ENCODE measurements at places on chromosomes 6 and 20. TPM values are rescaled to one million over a fixed set of nuclear protein-coding genes. Genes with fewer than 3 reads are reported as not detected.

GRCh38 chr6:157029980-157030690 lies 253.0 kb downstream of the ARID1B start:
- DNase-seq: no peak

DNA sequence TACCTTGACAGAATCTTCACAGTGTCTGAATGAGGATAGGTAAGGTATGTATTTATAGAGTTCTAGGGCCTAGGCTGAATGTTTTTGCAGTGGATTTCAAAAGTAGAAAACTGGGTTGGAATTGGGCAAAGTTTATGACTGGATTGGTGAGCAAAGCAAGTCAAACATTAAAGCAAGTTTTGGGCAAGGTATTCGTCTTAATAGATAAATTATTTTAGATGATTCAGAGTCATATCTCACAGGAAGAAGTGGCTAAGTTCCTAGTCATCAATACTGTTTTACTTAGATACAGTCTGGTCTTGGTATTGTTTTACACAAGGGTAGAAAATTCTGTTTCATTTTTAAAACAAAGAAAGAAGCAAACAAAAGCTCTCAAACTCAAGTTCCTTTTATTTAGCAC lies 284.1 kb upstream of the EPHA7 start:
- no peak for DNase-seq

GRCh38 chr6:2999618-3000557 lies at the start of gene NQO2:
TSS of gene NQO2 (plus strand) at chr6:2999894. CDS start at chr6:3006553, 6,659 bp downstream.
- DNase-seq: peak; percentile 86

GRCh38 chr6:68726337-68726736 lies 91.3 kb downstream of the ADGRB3 start:
- no peak for DNase-seq

GRM1 gene
- total RNA-seq: under 0.01 TPM

MATN4 gene
- not detected for total RNA-seq

DYNLT2 gene
- total RNA-seq: 0.22 TPM

FAM209B gene
- total RNA-seq: not detected

DNA sequence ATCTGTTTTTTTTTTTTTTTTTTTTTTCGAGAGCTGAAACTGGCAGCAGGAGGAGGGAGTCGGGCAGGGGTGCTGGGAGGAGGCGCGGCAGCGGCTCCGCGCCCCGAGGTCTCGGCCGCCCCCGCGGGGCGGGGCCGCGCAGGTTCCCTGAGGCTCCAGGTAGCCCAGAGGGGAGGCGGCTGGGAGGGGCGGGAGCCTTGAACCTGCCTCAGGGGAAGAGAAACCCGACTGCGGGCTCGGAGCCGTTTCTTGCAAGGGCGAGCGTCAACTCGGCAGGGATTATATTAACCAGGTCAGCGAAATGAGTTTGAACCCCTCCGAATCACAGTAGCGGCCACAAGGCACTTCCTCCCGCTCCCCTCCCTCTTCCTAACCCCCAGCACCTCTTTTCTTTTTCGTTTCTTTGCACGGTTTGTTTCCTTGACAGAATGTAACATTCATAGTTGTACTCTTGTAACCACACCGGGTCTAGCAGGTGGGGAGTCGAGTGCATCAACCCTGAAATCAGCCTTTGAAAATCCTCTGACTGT lies 2.0 kb downstream of the MYB start:
- DNase-seq: no peak

ZSWIM3 gene
- total RNA-seq: 5.0 TPM

TSBP1 gene
- not detected for total RNA-seq

MTFR2 gene
- 0.60 TPM for total RNA-seq

DNA sequence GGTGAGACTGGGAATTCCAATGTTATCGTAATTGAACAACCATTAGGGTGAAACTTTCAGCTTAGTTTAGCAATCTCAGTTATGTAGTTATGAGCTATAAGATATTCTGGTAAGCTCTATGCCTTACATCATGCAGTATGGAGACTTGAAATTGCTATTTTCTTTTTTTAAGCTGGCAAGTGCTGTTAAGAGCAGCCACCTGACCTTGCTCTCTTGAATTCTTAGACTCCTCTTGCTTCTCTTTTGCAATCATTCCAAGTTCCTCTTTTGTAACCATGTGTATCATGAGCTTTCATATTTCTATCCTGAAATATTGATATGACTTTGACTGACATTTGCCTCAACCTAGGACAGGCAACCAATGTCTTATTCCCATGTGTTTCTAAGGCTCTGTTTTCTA lies 446.3 kb upstream of the SLC35B3 start:
- no peak for DNase-seq

DNA sequence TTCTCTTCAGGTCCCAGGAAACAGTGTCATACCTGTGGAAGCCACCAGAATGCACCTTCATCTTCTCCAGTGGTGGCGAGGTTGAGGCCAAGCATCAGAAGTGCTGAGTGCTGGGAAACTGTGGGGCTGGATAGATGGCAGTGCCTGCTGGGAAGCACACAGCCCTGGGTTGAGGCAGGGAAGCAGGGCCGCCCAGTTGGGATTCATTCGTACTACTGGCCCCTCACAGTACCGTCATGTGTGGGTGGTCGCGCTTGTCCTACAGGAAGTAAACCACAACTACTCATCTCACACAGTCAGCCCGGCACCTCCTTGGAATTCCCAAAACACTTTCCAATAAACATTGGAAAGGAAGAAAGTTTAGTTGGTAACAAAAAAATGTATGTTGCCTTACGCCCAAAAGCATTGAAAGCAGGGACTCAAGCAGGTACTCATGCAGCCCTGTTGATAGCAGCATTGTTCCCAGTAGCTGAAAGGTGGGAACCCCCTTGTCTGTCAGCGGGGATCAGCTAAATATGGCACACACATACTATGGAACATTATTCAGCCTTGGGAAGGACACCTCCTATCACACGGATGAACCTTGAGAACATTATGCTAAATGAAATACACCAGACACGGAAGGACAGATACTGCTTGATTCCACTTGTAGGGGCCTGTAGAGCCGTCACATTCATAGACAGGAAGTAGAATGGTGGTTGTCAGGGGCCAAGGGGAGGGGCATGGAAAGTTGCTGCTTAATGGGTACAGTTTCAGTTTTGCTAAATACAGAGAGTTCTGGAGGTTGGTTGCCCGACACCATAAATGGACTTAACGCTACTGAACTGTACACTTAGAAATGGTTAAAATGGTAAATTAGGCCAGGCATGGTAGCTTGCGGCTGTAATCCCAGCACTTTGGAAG lies 162.7 kb downstream of the MTHFD1L start:
- DNase-seq: no peak

GRCh38 chr20:51712501-51713212 lies 55.5 kb downstream of the ATP9A start:
- DNase-seq: peak; percentile 49

DNA sequence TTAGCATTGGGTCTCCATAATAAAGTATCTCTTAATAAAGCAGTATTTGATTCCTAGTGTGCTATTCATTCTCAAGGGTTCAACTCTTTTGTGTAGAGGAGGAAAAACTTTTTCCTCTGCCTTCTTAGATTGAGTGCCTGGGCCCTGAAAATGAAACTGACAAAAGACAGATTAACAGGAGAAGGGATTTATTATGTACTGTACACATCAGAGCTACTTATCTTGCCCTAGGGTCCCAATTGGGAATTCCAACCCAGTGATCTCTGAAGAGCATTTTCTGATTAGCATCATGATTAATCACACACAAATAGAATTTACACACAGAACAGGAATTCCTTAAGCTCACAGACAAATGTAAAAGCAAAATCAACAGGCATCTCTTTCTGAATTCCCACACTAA lies 128.9 kb downstream of the CD164 start:
- DNase-seq: no peak

PPIL4 gene
- 21.8 TPM for total RNA-seq

NKAIN2 gene
- total RNA-seq: not detected

FILIP1 gene
- total RNA-seq: 13.3 TPM

DNA sequence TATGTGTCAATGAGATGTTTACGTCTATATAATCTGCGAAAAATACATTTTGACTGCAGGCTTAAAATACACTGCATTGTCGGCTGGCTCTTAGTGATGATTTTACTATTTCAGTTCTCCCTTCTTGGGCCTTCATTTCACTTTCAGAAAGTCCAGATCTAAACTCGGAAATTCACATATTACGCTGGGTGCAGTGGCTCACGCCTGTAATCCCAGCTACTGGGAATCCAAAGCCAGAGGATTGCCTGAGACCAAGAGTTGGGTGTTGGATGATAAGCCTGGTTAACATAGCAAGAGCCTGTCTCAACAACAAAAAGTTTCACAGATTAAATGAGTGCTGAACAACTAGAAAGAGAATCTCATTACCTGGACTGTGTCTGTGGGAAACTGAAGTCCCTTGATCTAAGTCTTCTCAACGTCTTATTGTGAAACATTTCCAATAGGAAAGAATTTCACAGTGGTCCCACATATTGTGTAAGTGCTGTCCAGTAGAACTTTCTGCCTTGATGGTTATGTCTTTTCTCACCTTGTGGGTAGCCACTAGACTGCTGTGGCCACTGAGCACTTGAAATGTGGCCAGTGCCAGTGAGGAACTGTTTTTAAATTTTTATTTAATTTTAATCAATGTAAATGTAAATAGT lies 1.9 kb downstream of the GINM1 start:
- DNase-seq: no peak

DNA sequence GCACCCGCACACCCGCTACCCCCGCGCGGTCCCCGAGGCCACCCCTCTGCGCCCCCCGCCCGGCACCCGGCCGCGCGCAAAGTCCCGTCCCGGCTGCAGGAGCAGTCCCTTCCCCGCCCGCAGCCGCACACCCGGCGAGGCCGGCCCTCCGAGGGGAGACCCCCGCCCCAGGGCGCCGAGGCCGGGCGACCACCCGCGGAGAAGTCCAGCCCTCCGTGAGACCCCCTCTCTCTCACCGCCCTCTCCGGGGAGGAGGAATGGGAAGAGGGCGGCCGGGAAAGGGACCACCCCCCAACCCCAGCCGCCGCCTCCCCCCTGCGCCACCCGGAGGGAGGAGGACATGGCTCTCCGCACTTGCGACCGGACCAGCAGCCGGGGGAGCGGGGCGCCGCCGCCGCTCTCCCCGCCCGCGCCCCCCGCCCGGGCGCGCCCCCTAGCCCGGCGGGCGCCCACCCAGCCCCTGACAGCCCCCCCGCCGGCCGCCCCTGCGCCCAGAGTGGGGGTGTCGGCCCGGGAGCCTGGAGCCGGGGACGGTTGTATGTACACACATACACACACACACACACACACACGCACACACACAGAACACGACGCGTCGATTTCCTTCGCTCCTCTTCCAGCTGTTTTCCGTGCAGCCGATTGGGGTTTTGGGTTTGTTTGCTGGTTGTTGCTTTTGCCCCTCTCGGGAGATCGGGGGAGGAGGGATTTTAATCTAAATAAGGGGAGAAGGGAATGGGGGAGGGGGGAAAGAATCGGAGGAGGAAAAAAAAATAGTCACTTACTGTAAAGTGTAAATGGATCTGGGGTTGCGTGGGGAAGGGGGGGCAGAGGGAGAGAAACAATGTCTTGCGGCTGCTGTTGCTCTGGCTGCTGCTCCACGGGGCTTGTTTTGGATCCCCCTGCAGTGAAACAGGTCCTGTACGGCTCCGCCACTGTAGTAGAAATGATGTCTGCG lies at the start of gene ATXN1:
Gene ATXN1, minus strand, starts transcription at position 945 of the 955 bp plus-strand sequence.
- DNase-seq: peak; percentile 79

DNA sequence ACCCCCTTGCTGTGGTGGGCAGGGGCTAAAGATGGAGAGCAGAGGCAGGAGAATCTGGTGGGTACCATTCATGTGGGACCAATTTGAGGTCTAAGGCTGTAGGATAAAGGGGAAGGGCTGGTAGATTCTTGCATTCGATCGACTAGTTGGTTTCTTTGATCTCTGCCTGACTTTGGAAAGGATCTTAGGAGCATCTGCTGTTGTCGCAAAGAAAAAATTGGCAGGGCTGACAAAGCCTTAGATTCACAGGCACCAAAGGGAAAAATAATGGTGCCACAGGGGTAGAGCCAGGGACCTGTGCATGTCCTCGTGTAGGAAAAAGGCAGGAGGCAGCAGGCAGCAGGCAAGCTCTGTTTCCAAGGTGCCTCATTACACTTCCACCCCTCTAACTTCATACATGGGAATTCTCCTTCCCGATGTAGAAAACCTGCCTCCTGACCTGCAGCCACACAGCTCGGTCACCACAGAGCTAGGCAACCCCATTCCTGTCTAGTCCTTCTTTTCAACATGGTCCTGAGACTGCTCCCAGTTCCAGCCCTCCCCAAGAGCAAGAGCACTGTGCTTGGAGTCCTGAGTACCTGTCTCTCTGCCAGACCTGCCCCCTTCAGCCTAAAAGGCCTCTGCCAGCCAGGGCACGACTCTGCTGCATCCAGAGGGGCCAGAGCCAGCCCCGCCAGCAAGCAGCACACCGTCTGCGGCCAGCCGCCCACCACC lies 71.9 kb downstream of the FGD2 start:
- no peak for DNase-seq

DNA sequence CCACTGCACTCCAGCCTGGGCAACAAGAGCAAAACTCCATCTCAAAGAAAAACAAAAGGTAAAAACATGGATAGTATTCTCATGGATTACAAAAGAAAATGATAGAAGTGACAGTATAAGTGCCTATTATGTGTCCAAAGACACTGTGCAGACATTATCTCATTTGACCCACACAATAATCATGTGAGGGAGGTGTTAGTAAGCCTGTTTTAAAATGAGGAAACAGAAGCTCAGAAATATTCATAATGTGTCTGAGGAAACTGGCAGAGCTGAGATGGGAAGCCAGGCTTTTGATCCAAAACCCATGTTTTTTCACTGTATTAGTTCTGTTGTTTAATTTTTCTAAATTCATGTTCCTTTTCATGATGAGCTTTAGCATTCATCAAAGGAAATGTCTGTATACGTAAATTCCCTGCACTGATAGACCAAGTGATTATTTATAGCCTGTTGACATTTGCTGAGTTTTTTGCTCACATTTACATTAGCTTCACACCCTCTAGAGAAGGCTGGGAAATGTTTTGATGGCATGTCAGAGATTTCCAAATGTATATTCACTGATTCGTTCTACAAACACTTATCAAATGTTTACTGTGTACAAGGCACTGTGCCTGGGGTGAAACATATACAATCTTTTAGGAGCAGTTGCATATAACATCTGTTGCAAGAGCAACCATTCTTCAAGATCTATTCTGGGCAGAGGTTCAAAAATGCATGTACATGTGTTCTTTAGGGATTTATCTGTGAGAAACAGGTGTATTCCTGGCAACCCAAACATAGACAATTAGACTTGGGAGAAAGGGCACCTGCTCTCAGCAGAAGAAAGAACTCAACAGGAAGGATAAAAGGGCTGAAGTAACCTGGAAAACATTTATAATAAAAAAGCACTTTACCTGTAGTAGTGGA lies 331.5 kb downstream of the SAMD5 start:
- no peak for DNase-seq

DNA sequence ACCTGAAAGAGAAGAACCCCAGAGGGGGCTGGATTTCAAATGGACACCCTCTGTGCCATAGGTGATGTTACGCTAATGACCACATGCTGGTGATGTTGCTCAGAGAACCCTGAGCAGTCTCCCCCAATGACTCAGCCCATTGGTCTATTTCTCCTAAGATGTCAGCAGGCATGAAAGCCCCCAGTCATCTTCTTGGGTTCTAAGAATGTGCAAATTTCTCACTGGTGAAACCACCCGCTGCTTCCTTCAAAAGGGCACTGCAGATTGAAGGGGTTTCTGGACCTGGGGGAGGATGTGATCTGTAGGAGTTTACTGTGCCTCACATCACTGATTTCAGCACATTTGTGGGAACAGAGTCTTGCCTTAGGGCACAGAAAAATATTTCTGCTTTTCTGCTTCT lies 298.4 kb upstream of the MOCS1 start:
- DNase-seq: no peak

ZNF292 gene
- total RNA-seq: 11.3 TPM
